ENCODE measurements at places on chromosomes 12 and 14.
A peak's percentile ranks its signal among the peaks of the same experiment; 100 is the strongest.

- peak; percentile 43 for DNase-seq
Observed at GRCh38 chr12:12714276-12715021, 2.7 kb upstream of the CDKN1B start.

DNA sequence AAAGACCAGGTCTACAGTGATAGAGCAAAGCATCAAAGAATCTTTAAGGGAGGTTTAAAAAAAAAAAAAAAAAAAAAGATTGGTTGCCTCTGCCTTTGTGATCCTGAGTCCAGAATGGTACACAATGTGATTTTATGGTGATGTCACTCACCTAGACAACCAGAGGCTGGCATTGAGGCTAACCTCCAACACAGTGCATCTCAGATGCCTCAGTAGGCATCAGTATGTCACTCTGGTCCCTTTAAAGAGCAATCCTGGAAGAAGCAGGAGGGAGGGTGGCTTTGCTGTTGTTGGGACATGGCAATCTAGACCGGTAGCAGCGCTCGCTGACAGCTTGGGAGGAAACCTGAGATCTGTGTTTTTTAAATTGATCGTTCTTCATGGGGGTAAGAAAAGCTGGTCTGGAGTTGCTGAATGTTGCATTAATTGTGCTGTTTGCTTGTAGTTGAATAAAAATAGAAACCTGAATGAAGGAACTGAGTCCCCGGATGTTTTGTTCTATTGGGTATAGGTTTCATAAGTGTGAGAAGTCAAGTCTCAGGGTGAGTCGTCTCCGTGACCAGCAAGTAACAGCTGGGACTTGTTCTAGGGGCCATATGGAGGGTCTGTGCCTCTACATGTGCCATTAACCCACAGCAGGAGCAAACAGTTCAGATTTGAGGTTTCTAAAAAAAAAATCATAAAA is 9.3 kb downstream of the PEBP1 start:
- DNase-seq: no peak

GRCh38 chr12:117119592-117120198 is 20.5 kb upstream of the TESC start:
- DNase-seq: no peak

DNA sequence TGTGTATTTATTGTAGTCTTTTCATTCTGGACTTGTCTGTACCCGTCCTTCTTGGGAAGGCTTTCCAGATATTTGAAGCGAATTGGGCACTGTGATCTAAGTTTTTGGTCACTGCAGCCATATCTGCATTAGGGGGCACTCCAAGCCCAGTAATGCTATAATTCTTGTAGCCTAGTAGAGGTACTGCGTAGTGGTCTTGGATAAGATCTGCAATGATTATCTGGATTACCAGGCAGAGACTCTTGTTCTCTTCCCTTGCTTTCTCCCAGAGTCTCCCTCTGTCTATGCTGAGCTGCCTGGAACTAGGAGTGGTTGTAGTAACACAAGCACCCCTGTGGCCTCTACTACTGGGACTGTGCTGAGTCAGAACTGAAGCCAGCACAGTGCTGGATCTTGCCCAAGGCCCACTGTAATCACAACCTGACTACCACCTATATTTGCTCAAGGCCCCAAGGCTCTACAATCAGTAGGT is 30.0 kb downstream of the SLC38A2 start:
- DNase-seq: peak; percentile 30

DNA sequence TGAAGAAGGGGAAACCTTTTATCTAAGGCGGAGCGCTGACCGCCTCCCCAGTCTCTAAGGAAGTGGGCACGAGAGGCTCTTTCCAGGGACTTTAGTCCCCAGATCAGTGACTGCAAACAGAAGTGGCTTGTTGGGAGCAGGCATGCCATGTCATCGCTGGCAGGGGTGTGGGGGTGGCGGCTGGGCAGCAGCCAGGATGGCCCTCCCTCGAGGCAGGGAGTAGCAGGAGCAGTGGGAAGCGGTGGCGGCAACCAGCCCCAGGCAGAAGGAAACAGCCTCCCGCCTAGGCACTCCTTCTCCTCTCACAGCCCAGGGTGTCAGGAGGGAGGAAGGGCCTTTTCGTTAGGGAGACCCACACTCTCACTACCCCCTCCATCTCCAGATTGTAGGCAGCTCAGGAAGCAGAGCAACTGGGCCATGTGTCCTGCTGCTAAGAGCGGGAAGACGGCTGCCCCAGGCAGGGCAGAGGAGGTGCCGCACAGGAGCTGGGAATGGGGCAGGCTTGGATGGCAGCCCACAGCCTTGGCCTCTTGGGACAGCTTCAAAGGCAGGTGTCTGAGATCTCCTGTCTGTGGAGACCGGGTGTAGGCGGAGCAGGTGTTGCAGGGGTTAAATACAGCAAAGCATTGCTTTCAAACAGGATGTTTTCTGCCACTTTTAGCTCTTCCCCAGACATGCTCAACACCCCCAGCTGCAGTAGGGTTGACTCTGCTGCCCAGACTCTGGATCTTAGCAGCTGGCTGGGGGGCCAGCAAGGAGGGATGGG is 21.8 kb downstream of the VDR start:
- DNase-seq: no peak

DNA sequence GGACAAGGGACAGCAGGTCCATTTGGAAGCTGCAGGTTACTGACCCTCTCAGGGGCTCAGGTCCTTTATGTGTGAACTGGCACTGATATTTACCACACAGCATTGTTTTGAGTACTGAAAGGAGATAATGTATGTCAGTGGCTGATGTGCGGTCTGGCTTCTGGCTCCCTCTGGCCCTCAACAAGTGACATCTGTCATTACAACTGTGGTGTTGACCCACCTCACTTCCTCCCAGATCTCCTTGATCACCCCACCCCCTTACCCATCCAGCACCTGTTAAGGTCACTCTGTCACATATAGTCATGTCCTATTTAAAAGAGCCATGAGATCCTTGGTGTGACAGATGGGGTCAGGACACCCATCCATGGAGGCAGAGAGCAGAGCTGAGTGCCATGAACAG is 22.7 kb upstream of the PRIMA1 start:
- no peak for DNase-seq

DNA sequence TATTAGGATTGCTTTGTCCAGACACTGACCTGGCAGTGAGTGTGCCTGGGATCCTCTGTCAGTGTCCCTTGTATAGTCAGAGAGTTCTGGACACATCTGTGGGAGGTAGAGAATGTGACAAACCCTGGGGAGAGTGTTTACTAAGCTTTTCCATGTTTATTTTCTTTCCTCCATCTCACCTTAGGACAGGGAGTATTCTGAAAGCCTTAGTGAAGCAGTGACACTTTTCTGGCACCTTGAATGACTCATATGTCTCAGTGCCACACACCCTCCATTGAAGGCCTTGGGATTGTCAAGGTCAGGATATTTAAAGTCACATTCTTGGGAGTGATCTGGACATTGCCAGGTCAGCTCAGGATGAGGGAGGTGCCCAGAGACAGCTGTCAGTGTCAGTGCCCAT is 34.9 kb upstream of the CTDSP2 start:
- no peak for DNase-seq

GRCh38 chr12:74538491-74539258 is 1.0 kb downstream of the ATXN7L3B start:
- peak; percentile 41 for DNase-seq

- DNase-seq: no peak
Observed at GRCh38 chr12:24979329-24979728, 30.4 kb upstream of the BCAT1 start.

DNA sequence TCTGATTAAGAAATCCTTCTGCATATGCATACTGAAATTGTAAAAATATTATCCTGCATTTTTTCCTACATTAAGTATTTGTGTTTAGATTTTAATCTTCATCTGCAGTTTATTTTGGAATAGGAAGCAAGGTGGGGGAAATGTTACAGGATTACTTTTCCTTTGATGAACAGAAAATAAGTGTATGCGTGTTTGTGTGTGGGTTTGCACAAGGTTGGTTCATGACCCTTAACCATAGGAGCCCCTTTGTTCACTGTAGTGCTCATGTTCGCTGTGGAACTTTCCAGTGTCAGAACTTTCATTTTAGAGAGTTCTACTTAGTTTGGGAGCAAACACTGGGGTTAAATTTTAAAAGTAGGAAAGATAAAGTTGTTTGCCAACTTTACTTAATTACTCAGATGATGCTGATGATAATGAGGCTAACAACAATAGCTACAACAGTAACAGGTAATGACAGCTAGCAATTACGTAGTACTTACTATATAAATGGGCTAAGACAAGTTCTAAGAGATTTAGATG is 6.4 kb upstream of the A2M start:
- no peak for DNase-seq

Data from tongue (tissue), 3 donors.